ENCODE measurements at places on chromosomes 1 and 21.

- DNase-seq = no peak
Measured at GRCh38 chr1:107473065-107473464, 332.2 kb downstream of the NTNG1 start.

DNA sequence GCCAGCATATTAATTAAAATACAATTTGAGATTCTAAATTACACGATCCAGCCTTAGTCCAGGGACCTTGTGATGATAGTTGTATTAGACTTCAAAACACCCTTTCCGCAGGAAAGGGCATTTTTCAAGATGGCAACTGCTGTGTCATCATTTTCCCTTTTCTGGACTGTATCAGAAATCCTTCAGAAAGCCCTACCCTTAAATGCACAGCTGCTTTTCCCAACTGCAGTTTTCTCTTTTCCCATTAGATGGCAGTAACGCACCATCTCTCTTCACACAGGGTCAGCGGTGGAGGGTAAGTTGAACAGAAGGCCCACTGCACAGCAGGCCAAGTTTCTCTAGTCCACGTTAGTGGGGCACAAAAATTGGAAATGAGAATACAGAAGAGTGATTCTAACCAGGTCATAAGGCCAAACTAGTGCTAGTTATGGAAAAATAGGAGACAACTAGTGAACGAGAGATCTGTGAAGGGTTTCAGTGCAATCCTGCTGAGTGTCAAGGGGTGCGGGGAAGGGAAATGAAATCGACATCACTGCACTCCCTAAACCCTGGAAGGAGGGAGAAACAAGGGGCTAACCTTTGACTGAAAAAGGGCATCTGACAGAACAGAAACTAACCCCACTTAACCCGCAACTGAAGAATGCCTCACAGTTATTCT lies 22.1 kb upstream of the TDRD10 start:
- DNase-seq = no peak

GRCh38 chr1:17308593-17308992 lies 596 bp downstream of the PADI4 start:
- no peak for DNase-seq

- no peak for DNase-seq
Measured at GRCh38 chr1:97986041-97987005, 65.5 kb upstream of the DPYD start.

- no peak for DNase-seq
Measured at GRCh38 chr1:7535934-7536878, 234.9 kb upstream of the VAMP3 start.

GRCh38 chr1:212692774-212693644 lies 6.6 kb downstream of the BATF3 start:
- no peak for DNase-seq

DNA sequence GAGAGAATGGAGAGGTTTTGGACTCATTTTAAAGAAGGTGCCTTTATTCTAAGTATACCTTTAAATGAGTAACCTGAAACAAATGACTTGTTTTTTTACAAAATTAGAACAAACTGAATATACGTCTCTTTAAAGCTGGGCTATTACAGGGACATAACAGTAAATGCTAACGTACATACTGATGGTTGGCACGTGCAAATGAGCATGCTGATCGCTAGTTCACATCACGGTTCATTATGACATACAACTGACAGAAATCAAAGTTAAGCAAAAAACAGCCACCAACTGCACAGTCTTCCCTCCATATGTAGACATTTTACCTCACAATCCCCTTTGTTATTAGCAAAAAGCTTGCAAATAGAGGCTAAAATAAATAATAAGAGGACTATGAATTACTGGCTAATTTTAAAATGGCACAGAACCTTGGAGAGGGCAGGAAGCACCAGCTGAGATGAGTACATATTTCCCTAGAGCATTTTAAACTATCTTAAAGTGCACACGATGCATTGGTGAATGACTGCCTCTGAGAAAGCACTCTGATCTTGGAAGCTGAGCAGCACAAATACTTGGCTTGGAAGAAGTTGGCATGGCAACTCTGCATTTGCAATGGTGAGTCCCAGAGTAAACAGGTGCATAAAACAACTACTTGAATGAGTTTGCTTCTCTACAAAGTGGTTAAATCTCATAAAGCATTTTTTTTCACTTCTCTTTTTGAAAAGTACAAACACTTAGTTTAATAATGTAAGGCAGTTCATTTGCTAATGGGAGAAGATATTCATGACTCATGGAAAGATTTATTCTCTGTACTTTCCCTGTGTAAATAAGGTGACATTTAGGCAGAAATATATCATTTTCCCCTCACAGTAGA lies 204.7 kb downstream of the LHX8 start:
- no peak for DNase-seq

DNA sequence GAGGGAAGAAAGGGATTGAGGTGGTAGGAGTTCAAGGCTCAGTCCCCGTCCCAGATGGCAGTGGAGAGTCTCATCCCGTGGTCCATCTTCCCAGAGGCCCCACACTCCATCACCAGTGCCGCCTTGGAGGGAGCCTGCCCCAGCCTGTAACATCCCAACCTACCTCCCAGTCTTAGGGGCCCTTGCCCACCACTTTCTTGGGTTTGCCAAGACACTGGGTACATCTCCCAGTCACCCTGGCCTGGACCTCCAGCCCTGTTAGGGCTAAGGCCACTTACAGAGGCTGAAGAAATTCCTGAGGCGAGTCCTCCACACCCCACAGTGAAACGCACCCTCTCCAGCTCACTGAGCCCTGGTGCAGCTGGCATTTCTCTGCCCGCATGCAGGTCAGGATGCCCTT lies 3.3 kb downstream of the TMEM200B start:
- no peak for DNase-seq

GRCh38 chr1:182649041-182649440 lies 35.3 kb downstream of the RGS8 start:
- no peak for DNase-seq

DNA sequence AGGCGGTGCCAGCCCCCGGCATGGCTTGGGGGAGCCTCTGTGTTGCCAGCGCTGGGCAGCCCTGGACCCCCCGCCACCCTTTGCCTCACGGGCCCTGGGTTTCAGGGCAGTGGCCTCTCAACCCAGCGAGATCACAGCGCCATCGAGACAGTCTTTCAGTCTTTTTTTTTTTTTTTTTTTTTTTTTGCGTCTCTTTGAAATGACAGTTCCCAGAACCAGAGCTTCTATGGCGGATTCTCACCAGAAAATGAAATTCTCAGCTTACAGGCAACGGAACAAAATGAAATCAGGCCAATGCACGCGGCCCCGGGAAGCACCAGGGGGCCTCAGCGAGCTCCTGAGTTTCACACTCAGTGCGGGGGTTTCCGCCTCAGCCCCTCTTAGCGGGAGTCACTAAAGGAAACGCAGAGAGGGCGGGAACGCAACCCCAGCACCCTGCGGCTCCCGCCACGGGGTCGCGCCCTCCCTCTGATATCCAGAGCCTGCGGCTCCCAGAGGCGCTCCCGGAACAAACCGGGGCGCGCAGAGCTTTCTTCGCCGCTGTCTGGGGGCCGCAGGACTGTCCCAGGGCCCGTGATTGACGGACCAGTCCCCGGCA lies 8.0 kb upstream of the COL6A1 start:
- DNase-seq = peak; percentile 60
